ENCODE measurements at places on chromosomes 5 and 9.

DNA sequence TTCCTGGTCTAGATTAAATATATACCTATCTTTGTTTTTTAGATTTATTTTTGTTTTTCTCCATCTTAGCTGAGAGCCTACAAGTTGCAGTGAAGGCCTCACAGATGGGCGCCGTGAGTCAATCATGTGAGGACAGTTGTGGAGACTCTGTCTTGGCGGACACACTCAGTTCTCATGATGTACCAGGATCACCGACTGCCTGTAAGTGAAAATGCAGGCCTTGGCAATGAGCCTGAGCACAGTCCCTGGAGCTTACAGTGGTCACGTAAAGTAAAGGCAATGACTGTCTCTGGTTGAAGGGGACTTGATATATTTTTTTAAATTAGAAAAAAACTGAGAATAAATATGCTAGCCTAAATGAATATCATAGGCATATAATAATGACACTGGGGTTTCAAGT, 271.9 kb downstream of the ARHGEF28 start:
- no peak for DNase-seq

- DNase-seq, result peak; percentile 30
These were observed 116.7 kb downstream of the ADAMTS2 start for GRCh38 chr5:179228341-179229121.

- DNase-seq, result no peak
These were observed 360.8 kb upstream of the KCNN2 start for GRCh38 chr5:114001076-114001475.

GRCh38 chr5:136769093-136769492, 403.7 kb upstream of the TRPC7 start:
- no peak for DNase-seq

DNA sequence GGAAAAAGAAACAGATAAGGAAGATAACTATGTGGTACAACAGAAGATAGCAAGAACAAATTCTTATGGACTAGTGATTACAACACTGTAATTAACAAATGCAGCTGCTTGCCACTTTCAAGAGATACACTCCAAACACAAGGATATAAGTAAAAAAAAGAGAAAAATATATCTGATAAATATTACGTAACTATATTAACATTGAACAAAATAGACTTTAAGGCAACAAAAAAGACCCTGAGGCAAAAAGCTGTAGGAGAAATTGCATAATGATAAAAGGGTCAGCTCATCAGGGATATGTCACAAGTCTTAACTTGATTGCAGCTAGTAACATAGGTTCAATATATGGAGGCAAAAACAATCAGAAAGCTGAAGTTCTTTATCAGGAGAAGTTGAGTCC, 51.3 kb upstream of the RNF130 start:
- DNase-seq, result no peak

GRCh38 chr5:33843579-33843978, 48.2 kb downstream of the ADAMTS12 start:
- no peak for DNase-seq

- DNase-seq, result no peak
These were observed 47.9 kb upstream of the BASP1 start for GRCh38 chr5:17169507-17169906.

- DNase-seq, result no peak
These were observed 270.2 kb downstream of the ELAVL2 start for GRCh38 chr9:23555851-23556250.
